Spleen (tissue), 13 donors: ENCODE measurements at places on chromosomes 5 and 9. TPM values are rescaled to one million over a fixed set of nuclear protein-coding genes. Genes with fewer than 3 reads are reported as not detected.

DNA sequence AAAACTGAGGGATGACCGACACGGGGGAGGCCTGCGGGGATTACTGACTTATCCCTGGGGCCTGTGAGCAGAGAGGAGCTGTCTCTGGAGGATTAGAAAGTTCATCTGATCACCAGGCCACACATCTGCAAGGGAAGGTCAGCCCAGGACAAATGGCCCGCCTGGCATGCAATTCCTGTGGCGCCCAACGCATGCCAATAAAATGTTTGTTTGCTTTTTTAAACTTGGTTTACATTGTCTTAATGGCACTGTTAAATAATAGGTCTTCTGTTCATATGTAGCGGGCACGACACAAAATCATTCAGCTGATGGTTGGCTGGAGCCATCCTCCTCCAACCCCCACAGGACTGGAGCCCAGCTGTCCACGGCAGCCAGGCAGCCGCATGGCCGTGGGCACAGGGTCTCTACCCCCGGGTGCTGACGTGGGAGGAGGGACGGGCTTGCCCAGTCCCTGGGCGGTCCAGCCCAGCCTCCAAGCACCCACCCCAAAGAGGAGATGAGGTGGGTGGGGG, 41.0 kb upstream of the SLC12A7 start:
- H3K27ac ChIP-seq, result peak overlapping the region; percentile 66
- peaks cover 28% of the 10 kb centered on the region for H3K27me3 ChIP-seq
- peaks cover 50% of the 10 kb centered on the region for H3K4me1 ChIP-seq

DNA sequence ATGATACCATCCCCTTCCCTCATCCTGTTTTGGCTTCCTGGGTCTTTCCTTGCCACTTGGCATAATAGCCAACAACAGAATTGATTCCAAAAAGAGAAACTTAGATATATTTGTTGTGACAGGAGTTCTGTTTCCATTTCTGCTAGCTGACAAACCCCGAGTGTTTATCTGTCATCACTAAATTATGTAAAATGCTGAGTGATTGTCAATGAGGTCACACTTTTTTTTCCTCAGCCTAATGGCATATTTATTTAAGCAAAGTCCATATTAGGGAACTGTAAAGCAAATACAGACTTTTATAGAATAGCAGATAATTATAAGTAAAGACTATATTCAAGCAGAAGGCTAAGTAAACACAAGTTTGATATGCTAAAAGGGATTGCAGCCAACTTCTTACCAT, 64.0 kb downstream of the RGS7BP start:
- no peak overlapping the region for H3K27ac ChIP-seq
- no peak overlapping the region for H3K4me3 ChIP-seq
- H3K36me3 ChIP-seq, result no peaks in the 10 kb centered on the region
- no peaks in the 10 kb centered on the region for H3K27me3 ChIP-seq
- no peak for DNase-seq

- no peak overlapping the region for H3K27ac ChIP-seq
- H3K4me3 ChIP-seq, result no peak overlapping the region
- H3K4me1 ChIP-seq, result no peaks in the 10 kb centered on the region
- no peak for DNase-seq
- no peaks in the 10 kb centered on the region for H3K36me3 ChIP-seq
- no peaks in the 10 kb centered on the region for H3K27me3 ChIP-seq
Measured at GRCh38 chr5:94705427-94705826, 87.0 kb downstream of the SLF1 start.

GRCh38 chr5:107565791-107566767, 104.7 kb downstream of the EFNA5 start:
- no peaks in the 10 kb centered on the region for H3K27me3 ChIP-seq
- peaks cover 10% of the 10 kb centered on the region for H3K4me1 ChIP-seq
- H3K36me3 ChIP-seq, result no peaks in the 10 kb centered on the region
- no peak overlapping the region for H3K27ac ChIP-seq
- no peak for DNase-seq

S1PR3 gene
- polyA plus RNA-seq, result 18.2 TPM

SHISAL2B gene
- polyA plus RNA-seq, result not detected

NRG2 gene
- 2.1 TPM for polyA plus RNA-seq
